Hippocampal formation (tissue), 2 donors: ENCODE measurements at places on chromosomes 5 and 9.

- no peak for DNase-seq
These were observed 23.5 kb upstream of the IL12B start for GRCh38 chr5:159353661-159354252.

DNA sequence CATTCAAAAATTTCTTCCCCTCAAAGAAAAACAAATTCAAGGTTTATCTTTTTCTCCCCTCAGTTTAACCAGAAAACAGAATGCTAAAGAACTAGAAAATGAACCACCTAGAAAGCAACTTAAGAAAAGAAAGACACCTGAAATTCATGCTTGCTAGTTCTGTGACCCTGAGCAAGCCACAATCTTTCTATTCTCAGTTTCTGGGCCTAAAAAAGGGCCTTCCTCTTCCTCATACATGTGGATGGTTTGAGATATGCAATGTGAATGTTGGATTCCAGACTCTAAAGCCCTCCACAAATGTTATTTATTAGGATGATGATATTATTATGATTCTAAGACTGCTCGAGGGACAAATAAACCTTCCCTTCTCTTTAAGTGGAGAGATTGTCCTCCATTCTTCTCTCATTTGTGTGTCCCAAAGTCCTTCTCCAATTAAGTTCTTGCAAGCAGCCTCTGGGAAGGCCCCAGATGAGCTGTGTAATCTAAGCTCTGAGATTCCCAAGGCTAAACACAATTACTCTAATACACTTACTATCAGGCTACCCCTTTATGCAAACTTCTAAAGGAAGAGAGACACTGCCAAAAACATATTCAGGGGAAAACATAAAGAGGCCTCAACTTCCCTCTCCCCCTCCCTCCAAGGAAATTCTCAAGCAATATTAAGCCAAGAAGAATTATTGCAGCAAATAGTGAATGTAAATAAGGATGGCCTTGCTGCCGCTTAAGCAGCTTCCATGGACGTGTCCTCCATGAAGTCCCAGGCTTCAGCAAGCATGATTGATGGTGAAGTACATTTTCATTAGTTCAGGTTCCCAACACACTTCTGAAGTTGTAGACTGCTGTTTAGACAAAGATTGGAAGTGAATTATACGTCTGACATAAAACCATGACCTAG, 80.2 kb downstream of the PRKACG start:
- no peak for DNase-seq

DNA sequence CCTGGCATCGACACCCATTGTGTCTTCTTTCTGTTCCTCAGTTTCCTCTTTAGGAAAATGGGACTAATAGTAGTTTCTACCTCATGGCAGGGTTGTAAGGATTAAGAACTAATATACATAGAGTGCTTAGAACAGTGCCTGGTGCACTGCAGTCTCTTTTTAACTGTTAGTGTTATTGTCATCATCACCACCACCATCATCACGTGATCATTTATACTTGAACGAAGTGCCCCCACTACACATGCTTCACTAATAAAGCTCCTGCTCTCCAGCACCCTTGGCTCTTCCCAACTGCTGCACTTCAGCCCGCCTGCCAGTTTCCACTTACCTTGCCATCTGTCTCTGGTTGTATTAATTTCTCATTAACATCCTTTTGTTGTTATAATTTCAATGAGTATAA, 35.8 kb upstream of the MAST4 start:
- DNase-seq: no peak

DNA sequence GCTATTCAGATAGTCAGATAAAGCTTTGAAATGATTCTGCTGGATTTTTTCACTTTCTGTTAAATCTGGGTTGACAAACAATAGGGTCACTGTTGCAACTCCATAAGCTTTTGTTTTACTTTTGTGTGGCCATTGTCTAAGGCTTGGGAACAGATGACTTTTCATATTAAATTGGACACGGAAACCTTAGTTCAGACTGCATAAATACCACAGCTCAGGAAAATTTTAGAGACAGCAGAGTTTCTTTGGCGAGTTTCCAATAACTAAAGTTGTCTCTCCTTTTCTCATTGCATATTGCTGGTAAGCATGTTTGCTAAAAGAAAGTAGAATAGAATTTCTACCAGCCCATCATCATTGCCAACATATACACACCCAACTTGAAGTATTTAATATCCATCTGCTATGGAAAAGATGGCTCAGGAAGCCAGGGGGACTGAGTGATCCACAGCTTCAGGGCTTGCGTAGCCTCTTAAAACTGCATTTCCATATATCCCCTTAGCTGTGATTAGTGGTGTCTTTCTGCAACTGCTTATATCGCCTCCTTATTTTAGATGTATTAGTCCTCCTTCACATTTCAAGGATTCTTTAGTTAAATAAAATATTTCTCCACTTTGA, 168.2 kb downstream of the ARHGAP26 start:
- DNase-seq: no peak
